ENCODE measurements at places on chromosomes 5 and 9. TPM values are rescaled to one million over a fixed set of nuclear protein-coding genes. Genes with fewer than 3 reads are reported as not detected.

The ZNG1A gene
- polyA plus RNA-seq, result 33.9 TPM

The PCDHGA12 gene
- polyA plus RNA-seq, result 2.9 TPM

GRCh38 chr9:37036371-37036775, 2.3 kb upstream of the PAX5 start:
- DNase-seq, result no peak

GRCh38 chr9:126057121-126057825, 269.4 kb upstream of the MVB12B start:
- no peak for DNase-seq

- DNase-seq, result no peak
These were observed 56.2 kb upstream of the TRAF1 start for GRCh38 chr9:120982836-120983235.

Data from urinary bladder (tissue), 4 donors.